GM18507 (cell line): ENCODE measurements at places on chromosomes 13 and 19.

GRCh38 chr19:10891405-10892086 lies 20.2 kb downstream of the CARM1 start:
- no peak for DNase-seq

GRCh38 chr19:9658769-9659168 lies 16.1 kb downstream of the ZNF562 start:
- no peak for DNase-seq

DNA sequence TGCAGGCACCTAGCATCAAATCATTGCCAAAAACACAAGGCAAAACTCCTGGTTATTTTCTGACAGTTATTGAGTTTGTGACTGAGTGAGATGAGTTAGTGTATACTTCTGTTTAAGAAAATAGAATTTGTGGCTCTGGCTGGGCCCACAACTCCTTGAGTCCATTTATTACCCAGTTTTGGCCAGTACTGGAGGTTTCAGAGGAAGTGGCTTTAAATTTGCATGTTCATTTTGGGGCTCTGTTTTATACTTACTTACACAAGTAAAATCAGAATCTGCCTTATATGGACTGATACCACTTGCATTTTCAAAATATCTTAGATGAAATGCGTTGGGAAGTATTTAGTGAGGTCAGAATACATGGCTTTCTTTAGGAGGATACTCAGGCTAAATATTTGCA lies 29.0 kb downstream of the TNFSF11 start:
- no peak for DNase-seq

DNA sequence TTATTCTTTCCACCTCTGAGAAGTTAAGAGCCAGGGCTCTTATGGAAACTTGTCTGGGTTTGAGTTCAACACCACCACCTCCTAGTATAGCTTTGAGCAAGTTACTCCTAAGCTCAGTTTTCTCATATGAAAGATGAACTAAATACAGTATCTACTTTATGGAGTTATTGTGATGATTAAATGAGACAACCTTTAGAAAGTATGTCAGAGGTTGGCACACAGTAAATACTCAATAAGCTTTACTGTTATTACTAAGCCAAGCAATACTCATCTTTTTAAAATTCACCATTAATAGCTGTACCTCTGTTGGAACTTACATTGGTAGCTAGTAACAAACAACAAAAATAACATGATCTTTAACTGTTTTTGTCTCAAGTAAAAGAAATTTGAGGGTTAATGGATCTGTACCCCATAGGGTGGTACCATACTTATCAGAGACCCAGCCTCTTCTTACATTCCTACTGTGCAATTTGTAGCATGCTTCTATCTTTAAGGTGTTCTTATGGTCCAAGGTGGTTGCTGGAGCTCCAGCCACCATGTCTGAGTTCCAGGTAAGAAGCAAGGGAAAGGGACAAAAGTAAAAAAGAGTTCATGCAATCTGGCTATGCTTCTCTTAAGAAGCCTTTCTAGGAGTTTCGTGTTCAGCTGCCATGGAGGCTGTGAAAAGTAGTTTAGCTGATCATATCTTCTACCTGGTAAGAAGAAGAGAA lies 24.1 kb upstream of the NDFIP2 start:
- DNase-seq = no peak

- DNase-seq = peak; percentile 49
These were observed 60.9 kb upstream of the RANBP3 start for GRCh38 chr19:6038634-6039405.

GRCh38 chr19:15684828-15685227 lies 11.9 kb downstream of the CYP4F12 start:
- no peak for DNase-seq

- no peak for DNase-seq
These were observed 1718.7 kb downstream of the EFNB2 start for GRCh38 chr13:104816726-104817125.

GRCh38 chr19:56156768-56157167 lies 15.7 kb downstream of the ZNF444 start:
- no peak for DNase-seq

DNA sequence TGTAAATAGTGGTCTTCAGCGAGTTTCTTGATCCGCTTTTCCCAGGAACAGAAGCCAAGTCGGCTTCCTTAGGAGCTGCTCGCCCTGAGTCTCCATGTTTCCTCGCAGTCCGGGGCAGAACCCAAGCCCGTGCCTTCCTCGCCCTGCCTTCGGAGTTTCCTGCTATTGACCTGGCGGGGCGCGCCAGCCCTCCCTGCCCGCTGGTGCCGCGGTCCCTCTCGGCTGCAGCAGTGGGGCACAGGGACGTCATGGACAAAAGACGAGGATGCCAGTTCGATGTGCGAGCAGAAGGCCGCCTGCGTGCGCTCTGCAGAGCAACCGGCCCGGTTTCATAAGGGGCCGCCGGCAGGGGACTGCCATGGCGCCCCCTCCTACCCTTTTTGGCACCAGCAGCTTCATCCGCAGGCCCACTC lies 156.6 kb downstream of the TM9SF2 start:
- no peak for DNase-seq

GRCh38 chr19:51185069-51185867 lies 39.6 kb upstream of the CD33 start:
- DNase-seq = no peak

DNA sequence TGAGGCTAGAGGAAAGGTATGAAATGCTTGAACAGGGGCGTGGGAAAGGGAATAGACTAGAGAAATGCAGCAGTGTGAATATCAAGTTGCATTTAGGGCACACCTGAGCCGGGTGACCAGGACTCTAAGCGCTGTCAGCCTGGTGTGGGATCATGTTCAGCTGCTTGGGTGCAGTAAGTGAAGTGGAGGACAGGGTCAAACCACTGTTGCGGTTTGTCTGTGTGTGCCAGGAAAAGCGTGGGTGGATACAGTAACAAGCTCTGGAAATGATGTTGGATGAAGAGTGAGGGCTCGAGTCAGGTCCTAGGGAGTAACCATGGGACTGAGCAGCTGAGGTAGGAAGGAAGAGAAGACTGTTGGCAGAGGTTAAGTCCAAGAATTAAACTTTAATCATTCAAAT lies 15.8 kb downstream of the DGKH start:
- no peak for DNase-seq

DNA sequence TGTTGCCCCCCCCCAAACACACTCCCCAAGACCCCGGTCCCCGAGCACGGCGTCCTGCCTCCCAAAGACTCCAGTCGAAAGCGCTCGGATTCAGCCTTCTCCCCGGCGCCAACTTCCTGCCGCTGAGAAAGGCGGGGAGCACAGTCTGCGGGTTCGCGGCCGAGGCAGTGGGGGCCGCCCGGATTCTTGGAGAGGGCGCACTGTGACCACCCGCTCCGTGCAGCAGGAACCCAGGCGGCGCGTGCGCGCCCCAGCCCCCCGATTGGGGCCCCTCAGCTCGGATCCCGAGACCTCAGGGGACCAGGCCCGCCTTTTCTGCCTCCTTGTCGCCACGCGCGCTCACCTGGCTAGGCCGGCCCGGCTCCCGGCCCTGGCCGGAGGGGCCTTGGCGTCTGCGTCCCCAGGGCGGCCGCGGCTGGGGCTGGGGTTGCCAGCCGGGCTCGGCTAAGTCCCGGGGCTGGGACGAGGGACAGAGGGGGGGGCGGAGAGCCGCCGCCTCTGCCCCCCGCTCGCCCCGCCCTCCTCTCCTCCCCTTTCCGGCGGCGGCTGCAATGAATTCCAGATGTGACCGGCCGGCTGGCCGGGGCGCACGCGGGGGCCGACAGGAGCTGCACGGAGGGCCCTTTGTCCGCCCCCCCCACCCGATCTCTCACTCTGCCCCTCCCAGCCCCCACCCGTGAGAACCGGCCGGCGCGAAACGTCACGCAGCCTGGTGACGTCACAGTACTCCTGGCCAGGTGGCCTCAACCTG lies at the start of gene S1PR2:
Gene S1PR2 (minus strand): TSS at position 471 of the 751 bp plus-strand sequence. CDS start 6,426 bp downstream, outside the sequence.
- DNase-seq = peak; percentile 68

- no peak for DNase-seq
These were observed 20.2 kb upstream of the PGLS start for GRCh38 chr19:17491287-17491686.

DNA sequence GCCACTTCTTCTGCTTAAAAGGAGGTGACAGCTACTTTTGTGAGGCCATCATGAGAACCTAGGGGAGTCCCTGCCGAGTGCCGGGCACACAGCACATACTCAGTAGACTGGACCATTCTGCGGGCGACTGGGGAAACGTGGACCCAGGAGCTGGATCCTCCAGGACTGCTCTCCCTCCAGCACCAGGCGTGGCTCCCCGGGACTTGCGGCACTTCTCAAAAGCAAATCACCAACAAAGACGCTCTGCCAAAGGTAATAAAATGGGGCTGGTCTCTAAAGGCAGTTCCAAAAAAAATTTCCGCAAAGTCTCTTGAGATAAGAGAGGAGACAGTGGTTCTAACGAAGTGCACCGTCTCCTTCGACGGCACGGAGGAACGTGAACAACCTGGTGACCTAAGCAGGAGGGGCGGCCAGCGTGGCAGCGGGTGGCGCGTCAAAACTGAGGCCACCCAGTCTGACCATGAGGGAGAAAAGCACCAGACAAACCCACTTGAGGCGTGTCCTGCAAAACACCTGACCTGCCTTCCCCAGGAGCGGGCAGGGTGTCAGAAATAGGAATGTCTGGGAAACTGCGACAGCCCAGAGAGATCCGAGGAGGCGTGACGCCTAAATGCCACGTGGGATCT lies 1.4 kb upstream of the TMPRSS9 start:
- DNase-seq = no peak

DNA sequence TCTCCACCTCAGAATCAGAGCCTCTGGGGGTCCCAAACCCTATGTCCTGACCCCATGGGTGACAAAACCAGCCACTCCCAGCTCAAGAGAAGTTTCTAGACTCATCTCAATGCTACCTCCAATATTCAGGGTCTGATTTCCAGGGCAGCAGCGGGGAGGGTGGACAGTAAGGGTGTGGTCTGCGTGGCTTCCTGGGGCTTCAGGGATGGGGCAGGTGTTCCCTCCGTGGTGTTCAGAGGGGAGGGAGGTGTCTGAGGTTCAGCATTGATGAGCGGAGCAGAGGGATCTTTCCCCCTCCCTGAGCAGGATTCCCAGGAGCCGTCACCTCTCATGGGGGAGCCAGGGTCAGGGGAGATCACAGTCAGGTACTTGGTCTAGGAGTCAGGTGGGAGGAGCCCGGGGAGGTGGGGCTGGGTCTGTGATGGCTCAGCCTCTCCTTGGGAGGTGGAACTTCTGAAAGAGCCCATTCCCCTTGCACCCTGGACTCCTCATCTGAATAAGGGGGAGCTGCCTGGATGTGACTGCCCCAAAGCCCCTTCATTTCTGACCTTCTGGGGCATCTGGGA lies 2.9 kb downstream of the LILRA2 start:
- DNase-seq = no peak

GRCh38 chr19:17794731-17795494 lies at the start of gene B3GNT3:
B3GNT3 (plus strand) TSS chr19:17795138; CDS start chr19:17807808, 12,670 bp downstream.
- no peak for DNase-seq

DNA sequence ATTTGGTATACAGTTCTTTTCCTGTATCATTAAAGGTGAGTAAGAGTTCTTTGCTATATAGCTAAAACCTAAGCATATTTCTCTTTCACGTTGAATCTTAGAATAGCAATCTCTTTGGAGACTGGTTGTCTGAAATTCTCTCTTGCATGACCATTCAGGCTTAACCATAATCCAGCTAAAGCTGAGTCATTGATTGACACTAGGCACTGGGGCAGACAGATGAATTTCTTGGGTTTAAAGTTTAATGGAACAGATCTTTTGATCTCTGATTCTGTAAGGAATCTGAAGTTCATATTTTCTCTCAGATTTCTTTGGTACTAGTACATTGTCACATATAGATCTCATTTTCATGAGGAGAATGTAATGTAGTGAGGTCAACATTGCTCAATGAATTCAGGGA lies 397.3 kb upstream of the MIR17HG start:
- no peak for DNase-seq

- no peak for DNase-seq
These were observed 7.2 kb downstream of the PHF11 start for GRCh38 chr13:49502954-49503353.

DNA sequence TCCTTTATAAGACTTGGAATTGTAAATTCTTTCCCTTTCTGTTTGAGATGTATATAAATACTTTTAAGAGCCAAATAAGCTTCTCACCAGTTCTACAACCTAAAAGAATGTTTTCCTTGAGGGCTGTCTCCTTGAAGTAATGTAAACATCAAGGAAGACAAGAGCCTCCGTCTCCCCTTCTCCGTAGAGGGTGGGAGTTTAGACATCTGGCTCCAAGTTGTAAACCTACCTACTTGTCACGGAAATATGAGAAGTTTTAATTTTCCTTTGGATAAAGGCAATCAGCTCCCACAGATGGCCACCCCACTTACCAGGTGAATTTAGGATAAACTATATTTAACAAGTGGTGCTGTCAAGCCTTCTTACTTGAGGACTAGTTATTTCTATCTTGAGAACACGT lies 237.9 kb downstream of the NALCN start:
- no peak for DNase-seq

DNA sequence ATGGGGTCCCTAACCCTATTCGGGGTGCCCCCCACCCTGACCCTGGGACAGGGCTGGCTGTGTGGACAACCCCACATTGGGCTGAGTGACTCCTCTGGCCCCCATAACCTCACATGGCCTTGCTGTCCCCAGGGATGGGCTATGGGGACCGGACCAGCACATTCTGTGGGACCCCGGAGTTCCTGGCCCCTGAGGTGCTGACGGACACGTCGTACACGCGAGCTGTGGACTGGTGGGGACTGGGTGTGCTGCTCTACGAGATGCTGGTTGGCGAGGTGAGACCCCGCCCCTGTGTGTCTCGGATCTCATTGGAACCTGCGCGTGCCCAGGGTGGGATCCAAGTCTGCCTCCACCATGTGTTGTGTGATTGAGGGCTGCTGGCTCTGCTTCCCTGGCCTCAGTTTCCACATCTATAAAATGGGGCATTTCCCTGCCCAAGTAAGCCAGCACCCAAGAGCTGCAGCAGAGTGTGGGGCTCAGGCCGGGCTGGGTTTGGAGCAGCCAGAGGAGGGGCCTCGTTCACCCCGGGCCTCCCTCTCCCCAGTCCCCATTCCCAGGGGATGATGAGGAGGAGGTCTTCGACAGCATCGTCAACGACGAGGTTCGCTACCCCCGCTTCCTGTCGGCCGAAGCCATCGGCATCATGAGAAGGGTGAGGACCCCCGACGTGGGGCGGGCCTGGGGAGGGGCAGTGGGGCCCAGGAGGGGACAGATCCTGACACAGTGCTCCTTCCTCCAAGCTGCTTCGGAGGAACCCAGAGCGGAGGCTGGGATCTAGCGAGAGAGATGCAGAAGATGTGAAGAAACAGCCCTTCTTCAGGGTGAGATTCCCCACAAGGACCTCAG lies 4.9 kb downstream of the PTGER1 start:
- no peak for DNase-seq

GRCh38 chr19:4508698-4509097 lies 9.6 kb downstream of the PLIN4 start:
- no peak for DNase-seq

- DNase-seq = no peak
These were observed 11.8 kb downstream of the PDE4A start for GRCh38 chr19:10431943-10432735.

GRCh38 chr13:78193846-78194245 lies 275.2 kb upstream of the EDNRB start:
- no peak for DNase-seq

- no peak for DNase-seq
These were observed 10.4 kb upstream of the BCL3 start for GRCh38 chr19:44738136-44738535.

DNA sequence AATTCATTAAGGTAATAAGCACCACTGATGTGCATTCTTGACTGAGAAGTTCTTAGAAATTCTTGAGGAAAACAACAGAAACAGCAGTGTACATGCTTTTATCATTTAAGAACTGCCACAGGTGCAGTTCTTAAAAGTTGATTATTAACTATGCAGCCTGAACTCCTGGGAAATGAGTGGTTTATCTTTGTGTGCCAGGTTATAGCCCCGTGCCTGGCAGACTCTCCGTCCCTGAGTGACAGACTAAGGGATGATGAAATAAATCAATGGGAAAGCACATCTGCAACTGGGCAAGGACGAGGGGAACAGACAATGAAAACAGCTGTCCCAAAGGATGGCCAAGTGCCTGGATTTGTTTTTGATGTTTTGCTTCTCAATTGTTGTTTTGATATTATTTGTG lies 84.4 kb upstream of the SPATA13 start:
- DNase-seq = no peak
